Activated CD4-positive, CD25-positive, alpha-beta regulatory T cell treated with anti-CD3 and anti-CD28 coated beads, Interleukin-2, amount 50 U/mL, for 24 hours (primary cell): ENCODE measurements at places on chromosomes 1 and 21.

- no peak for ATAC-seq
Measured at GRCh38 chr1:177471244-177471643, 300.5 kb downstream of the BRINP2 start.

GRCh38 chr1:48572646-48573258 is 100.7 kb upstream of the SPATA6 start:
- ATAC-seq: no peak

- ATAC-seq: no peak
Measured at GRCh38 chr1:175539986-175540385, 203.4 kb downstream of the TNR start.

DNA sequence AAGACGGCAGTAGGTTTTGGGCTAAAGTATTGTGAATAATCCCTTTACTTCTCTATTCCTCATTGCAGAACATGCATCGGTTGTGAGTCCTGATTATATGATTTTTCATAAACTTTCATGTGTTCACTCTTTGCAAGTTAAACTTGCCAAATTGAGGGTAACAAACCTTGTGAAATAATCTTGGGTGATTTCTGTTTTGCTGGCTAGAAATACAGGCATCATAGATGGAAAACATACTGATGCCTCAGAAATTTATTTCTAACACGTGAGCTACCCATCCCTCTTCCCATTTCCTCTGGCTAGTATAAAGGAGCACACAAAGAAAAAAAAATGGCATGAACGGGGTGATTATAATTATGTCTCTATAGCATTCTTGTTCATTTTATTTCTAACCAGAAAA is 39.6 kb downstream of the RGS5 start:
- ATAC-seq: no peak

DNA sequence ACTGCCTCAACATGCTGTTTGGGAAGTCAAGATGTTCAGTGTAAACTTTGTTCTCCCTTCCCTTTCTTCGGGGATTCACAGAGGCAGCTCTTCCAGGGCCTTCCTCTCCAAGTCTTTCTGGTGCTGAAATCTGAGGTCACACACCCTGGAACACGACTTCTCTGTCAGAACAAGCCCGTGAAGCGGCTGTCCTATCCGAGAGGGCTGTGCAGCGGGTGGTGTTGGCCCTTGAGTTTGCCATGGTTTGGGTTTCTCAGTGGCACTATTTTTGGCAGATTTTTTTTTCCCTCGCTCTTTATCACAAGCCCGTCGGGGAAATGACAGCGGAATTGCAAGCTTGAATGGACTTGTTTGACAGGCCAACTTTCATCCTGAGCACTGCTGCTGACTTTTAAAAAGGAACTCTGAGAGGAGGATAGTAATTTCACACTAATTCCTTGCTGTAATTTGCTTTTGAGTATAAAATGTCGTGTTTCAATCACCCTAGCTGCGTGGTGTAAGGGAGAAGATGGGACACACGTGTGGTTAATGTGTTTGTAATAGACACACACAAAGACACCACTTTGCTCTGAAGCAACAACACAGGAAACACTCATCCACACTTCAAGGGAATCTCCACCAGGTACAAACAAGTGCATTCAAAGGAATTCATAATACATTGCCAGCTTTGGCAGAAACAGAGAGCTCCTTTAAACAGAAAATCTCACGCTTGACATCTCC is 60.1 kb upstream of the TARBP1 start:
- ATAC-seq: no peak

GRCh38 chr1:121413821-121414220 is 229.0 kb downstream of the SRGAP2C start:
- no peak for ATAC-seq

- no peak for ATAC-seq
Measured at GRCh38 chr21:34510148-34511142, 1.6 kb downstream of the KCNE1 start.

DNA sequence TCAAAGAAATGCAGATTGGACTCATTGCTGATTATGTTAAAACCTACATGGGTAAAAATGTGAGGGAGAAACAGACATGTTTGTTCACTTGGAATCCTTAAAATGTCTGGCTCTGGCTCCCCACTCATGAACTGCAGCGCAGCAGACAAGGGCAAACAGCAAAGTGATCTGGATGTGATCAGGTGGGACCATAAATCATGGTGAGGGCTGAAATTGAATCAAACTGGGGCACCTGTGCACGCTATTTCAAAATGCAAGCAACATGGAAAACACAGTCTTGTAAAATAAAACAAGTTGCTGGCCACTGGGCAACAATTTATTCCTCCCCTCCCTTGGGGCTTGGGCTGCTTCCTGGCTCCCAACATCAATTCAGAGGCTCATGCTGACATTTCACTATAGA is 373.4 kb downstream of the SEC16B start:
- ATAC-seq: no peak

DNA sequence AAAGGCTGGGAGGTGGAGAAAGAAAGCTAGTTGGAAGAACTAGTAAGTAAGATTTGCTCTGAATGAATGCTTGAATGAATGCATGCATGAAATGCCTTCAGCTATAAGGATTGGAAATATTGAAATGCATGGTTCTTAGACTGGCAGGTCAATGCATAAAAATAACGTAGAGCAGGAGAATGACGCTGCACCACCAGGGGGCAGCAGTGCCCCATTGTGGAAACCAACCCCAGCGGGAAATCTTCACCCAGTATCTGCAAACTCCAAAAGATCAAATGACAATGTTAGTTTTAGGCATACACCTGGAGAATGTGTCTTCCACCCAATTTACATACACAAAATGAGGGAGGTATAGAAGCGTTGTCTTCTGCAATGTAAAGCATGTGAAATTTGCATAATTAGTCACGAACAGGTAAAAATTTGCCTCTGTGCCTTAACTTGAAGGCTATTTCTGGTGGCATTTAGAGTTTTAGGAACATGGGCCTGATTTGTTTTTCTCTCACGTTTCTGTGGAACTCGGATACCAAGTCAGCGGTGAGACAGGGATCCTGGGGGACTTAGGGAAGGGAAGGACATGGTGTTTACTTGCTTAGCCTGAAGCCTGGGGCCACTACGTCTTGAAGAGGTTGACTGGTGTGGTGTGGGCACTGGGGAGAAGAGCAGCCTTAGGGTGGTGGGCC is 78.6 kb downstream of the HHAT start:
- peak; percentile 35 for ATAC-seq
